NCI-H510A treated with DMSO at 0.1 percent for 48 hours (cell line): ENCODE measurements at places on chromosomes 5 and 9.
A peak's percentile ranks its signal among the peaks of the same experiment; 100 is the strongest.

DNA sequence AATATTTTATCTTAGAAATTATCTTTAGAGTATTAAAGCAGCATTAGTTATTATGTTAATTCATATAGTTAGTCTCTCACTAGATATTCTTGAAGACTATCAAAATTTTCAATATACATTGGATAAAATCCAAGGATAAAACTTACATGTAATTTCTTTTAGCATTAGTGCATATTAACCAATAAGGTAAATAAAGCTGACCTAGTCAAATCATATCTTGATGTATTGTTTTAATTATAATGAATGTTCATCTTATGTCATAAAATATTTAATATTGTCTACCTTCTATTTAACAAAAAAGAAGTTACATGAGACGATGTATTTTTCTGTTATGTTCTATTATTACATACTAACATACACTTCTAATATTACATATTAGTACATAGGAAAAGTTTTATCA, 301.7 kb upstream of the DAB2 start:
- no peak for DNase-seq

- DNase-seq: no peak
These were observed 10.6 kb upstream of the SH3RF2 start for GRCh38 chr5:145925803-145926202.

- no peak for DNase-seq
These were observed 630 bp downstream of the POLE3 start for GRCh38 chr9:113409883-113410206.

GRCh38 chr9:128614728-128615127, 41.9 kb downstream of the DYNC2I2 start:
- no peak for DNase-seq

DNA sequence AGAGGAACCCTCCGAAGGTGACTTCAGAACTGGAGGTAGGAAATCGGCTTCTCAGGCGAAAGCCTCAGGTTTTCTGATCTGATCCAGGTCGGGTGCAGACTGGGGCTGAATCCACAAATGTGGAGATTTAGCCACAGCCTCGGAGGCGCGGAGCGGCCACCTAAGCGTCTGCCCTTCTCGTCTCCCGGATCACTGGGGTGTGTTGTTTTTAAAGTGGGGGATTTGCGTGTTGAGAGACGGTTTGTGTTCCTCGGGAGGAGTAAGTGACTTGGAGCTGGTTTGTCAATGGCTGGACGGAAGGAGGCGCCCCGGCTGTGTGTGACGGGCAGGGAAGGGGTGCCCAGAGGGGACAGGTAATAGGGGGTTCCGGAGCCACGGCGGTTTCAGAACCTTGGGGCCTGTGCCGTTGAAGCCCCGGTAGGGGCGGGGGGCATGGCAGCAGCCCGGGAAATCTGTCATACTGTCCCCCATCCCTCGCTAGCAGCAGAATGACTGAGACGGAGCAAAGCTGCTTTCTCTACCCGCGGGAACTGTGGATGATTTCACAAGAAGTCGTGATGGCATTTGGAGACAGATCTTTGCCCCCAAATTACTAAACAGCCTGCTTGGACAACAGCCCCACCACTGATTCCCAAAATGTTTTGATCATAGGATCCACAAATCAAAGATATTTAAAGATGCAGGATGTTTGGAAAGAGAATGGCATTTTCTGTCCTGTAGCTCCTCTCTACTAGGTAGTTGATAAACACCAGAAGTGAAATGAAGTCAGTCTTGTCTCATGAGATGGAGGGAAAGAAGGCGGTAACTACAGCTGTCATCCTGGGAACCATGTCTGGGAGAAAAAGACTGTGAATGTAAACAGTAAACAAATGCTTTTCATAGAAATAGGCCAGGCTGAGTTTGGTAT, 216.5 kb downstream of the PDZD2 start:
- DNase-seq: no peak

DNA sequence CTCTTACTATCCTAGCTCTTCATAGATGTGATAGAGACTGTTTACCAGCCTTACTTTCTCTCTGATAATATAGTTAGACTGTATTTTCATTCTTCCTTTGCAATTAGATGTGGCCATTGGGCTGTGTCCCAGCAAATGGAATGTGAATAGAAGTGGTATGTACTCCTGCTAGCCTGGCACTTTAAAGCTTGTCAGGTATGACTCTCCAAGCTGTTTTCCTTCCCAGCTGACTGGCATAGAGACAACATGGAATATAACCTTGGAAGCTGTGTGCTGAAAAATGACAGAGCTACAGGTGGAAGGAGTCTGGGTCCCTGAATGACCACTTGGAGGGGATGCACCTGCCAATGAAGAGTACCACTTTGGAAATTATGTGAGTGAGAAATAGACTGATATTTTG, 116.2 kb downstream of the DIRAS2 start:
- DNase-seq: no peak

- DNase-seq: no peak
These were observed 193.7 kb downstream of the TSSK1B start for GRCh38 chr5:113240951-113241726.

GRCh38 chr5:180646289-180646962, 3.0 kb downstream of the FLT4 start:
- DNase-seq: no peak

GRCh38 chr5:87156631-87157030, 111.1 kb upstream of the RASA1 start:
- DNase-seq: no peak

GRCh38 chr5:16283791-16284190, 104.2 kb upstream of the MARCHF11 start:
- no peak for DNase-seq

- peak; percentile 57 for DNase-seq
These were observed 39.3 kb downstream of the NR2F1 start for GRCh38 chr5:93622240-93622885.

DNA sequence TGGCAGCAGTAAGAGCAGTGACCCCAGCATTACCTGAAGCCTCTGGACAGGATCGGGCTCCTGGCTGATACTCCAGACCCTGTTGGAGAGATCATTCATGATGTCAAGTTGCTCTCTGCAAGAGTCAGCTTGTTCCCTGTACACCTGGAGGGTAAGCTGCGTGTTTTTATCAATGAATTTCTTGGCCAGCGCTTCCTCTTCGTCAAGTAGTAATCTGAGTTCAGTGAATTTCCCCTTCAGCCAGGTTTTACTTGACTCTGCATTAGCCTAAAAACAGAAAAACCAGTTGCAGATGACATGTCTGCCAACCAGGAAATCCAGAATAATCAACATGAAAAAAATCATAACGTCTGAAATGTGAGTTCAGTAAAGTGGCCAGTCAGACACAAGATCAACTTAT, 19.1 kb downstream of the TRIM14 start:
- peak; percentile 93 for DNase-seq

- DNase-seq: no peak
These were observed 5.4 kb downstream of the MRPS27 start for GRCh38 chr5:72314571-72315172.

DNA sequence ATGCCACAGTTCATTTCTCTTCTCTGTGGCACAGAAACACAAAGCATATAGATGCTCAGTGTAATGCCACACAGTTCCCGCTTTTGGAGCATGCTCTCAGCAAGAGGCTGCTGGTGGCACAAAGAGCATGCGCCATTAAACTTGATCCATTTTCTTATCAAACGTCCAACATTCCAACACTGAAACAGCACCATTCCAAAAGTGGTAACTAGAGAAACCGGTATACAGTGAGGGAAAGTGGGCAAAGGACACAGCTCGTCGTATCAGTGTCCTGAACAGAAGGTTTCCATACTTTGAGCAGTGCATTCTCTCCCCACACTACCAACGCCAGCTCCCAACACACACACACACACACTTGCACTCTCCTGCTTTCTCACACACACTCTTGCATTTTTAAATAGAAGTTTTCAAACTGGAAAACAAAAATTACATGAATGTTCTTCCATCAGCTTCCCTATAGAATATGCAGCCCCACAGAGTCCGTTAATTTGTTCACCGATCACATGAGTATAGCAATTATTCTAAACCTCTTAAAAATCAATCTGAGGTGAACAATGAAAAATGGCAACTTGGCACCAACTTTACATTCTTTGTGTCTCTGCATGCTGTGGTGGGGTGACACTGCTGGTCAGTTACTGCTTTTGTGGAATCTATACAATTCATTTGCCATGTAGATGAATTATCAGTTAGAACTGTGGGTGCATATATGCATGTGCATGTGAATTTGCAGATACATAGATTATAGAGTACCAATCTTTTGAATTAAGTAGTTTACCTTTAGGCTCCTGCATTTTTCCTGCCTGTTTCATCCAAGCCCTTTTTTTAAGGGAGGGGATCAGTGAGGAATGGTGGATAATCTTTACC, 5.7 kb downstream of the NFIB start:
- no peak for DNase-seq

DNA sequence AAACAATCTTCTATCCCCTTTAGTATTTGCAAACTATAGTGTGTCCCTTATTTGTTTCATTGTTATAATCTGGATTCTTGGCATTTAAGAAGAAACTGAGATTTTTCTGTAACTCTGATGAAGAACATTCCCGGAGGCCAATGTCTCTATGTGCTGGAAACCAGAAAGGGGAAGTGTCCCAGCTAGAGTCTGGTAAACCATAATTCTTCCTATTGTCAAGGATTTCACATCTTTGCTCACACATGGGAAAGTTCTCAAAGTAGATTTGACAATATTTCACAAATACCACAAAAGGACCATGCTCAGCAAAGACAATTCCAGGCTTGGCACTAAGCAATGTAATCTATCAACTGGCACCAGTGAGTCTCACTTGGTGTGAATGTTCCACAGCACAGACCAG, 146.8 kb downstream of the MUSK start:
- DNase-seq: no peak

DNA sequence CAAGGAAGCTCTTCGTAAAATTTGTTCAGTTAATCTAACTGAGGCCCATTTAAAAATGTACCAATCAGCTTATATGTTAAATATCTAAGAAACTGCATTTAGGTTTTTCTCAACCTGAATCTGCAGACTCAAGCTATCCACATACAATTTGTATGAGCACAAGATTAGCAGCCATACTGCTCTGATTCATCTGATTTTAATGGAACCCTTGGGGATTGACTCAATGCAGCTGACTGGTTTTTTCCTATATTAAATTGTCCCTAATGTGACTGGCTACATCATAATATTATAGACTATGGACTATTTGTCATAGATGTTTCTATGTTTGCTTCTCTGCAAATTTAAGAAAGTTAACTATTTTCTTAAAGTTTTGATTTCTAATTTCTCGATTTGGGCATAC, 451.0 kb upstream of the TUSC1 start:
- no peak for DNase-seq

DNA sequence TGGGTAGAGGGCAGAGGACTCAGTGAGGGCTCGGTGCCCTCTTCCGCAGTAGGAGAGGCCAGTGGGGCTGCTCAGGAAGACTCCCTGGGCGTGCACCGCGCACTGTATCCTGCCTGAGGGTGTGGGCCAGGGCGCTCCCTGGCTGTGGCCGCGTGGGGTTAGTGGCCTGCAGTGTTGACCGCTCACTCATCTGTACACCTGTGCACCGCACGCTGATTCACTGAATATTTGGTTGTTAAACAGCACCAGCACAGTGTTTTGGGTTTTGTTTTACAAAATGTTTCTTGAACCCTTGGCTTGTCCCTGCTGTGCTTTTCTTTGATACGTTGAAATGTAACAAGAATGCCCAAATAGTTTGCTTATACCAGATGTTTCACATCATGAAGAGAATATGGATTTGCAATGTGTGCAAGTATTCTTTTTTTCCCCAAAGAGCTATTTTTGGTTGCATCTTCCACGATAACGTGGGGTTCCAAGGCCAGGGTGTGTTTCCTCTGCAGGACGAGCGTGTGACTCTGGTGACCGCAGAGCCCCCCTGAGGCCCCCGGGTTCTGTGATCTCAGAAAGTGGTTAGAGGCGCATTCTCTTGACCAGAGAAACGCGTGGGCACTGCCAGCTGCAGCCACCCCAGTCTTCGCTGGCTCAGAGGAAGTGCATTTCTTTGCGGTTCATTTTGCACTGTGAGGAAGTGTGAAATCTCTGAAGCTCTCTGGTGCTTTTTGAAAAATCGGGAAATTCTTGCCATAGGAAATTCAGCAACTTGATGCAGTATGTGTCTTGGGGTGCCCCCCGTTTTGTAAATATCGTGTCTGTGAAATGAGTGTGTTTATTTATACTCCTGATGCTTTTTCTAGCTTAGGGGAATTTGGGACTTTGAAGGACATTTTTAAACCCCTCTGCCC, 46.9 kb downstream of the AHRR start:
- no peak for DNase-seq

GRCh38 chr5:60066502-60066901, 173.0 kb upstream of the PDE4D start:
- no peak for DNase-seq

DNA sequence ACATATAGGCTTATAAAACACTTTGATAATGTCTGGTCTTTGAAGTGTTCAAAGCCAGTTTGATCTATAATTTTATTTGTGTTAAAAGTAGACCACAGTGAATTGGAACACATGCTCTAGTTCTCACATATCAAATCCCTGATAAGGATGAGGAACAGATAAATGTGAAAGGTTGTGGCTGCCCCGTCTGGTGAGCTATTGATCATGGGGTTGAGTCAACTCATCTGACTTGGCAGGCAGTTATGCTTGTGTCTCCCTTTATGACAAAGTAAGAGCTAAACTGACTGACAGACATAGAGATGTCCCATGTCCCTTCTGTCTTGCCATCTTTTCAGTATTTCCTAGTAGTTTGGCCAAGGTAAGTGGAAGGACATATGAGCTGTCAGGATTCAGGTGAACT, 2.9 kb upstream of the ERMP1 start:
- no peak for DNase-seq

DNA sequence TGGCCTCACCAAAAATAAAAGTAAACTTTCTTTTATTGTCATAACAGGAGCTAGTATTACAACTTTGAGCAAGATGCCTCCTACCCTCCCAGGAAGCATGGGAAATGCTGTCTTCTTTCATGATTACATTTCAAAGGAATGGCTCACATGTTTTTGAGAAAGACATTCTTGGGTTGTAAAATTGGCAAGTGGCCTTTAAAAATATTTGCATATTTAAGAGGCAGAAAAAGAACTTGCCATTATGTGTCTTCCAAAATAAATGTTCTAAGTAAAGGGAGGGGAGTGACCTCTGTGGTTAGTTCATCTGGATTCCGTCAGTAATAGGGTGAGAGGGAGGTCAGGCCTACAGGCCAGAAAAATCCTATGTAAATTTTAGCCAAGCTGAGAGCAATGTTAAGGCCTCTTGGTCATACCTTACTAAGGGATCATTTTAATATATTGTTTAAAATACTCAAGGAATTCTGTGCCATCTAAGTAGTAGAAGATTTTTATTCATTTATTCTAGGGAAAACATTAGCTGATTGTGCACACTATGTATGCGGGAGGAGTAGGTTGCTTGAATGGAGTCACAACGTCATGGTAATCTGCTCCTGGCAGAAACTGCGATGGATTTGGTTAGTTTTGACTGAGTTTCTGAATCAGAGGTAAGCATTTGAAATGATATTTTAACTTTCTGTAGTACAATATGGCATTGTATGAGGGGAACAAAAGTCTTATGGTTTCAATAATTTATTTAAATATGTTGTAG, 1485.7 kb upstream of the CDH9 start:
- DNase-seq: no peak

GRCh38 chr9:124409410-124409809, 5.8 kb downstream of the PSMB7 start:
- no peak for DNase-seq
